ENCODE measurements at places on chromosomes 16 and 17.

DNA sequence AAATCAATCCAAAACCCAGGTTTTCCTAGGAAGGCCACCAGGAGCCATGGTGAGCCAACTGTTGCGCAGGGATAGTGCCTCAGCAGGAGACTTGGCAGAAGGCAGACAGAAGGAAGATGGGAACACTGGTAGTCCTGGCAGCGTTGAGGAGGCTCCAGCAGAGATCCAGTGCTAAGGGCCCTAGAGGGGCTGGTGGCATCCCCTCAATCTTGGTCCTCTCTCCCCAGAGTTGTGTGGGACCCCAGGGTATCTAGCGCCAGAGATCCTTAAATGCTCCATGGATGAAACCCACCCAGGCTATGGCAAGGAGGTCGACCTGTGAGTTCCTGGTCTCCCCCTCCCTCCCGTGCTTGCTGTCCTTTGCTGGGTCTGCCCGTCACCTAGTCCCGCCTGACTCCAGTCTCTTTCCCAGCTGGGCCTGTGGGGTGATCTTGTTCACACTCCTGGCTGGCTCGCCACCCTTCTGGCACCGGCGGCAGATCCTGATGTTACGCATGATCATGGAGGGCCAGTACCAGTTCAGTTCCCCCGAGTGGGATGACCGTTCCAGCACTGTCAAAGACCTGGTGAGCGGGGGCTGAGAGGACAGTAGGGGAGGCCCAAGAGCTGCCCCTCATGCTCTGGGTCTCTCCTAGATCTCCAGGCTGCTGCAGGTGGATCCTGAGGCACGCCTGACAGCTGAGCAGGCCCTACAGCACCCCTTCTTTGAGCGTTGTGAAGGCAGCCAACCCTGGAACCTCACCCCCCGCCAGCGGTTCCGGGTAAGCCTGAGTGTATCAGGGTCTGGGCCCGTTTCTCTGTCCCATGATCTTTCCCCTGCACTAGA is 5.7 kb downstream of the CFAP119 start:
- no peak for DNase-seq

DNA sequence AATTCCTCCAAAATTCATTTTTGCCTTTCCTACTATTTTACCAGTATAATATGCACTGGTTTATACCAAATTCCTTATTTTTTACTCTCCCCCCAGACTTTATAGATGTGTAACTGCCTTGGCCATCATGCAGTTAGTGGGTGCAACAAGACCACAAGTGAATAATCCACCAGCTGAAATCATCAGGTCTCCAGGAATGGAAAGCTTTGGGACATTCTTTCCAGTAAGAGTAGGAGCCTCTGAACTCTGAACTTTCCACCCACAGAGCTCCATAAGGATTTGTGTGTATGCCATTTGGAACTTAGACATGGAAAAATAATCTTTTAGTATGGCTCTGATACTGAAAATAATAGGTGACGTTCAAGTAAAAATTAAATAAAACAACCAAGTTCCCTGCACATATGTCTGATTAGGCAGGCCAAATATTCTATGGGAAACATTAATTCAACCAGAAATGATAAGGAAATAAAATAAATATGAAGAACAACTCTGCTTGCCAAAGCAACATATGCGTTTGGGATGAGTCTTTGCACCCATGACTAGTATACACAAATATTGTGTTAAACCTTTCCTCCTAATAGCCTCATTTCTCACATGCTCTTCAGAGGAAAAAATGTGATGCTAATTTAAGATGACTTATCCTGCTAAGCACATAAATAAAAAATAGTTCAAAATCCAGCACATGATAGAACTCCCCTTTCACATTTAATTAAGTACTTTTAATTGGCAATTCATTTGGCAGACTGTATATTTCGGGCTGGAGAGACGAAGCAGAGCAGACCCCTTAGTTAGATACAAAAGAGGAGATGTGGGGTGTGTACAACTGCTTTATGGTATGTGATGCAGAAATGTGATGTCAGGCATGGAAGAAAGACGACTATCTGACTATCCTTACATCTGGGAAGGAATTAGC is 11.6 kb upstream of the LYRM9 start:
- DNase-seq, result no peak

DNA sequence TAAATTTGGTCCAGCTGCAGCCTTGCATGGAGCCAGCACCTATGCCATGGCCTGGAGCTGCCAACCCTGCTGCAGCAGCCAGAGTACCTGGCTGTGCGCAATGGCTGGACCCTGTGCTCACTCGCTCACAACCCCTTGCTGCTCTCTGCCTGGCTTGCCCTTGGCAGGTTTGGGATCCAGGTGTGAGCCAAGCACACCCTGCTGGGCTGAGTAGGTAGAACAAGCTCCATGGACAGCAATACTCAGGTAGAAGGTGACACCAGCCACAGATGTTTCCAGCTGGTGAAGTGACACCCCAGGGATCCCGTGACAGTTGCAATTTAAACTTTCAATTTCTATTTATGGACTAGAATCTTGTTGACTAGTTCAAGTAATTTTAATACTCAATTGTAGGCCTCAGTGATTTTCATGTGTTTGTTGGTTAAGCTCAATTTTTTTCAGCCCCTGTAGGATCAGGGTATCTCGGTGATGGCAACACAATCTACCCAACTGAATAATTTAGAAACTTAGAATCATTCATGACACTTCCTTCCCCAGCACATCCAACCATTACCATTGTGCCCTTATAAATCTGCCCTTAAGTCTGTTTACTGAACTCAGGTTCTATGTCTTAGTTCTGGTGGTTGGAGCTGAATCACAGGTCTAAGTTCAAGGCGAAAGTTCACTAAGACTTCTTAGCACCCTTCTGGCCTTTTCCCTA is 480.0 kb downstream of the PMP22 start:
- DNase-seq, result no peak

DNA sequence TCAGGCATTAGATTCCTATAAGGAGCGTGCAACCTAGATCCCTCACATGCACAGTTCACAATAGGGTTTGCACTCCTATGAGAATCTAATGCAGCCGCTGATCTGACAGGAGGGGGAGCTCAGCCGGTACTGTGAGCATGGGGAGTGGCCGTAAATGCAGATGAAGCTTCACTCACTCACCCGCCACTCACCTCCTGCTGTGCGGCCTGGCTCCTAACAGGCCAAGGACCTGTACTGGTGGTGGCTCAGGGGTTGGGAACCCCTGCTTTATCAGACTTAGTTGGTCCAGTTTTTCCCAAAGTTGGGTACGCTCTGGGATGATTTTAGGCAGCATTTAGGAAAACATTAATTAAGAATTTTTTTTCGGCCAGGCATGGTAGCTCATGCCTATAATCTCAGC is 103.8 kb downstream of the MARF1 start:
- no peak for DNase-seq

GRCh38 chr17:50771991-50772785 is 4.9 kb upstream of the ANKRD40CL start:
- no peak for DNase-seq

DNA sequence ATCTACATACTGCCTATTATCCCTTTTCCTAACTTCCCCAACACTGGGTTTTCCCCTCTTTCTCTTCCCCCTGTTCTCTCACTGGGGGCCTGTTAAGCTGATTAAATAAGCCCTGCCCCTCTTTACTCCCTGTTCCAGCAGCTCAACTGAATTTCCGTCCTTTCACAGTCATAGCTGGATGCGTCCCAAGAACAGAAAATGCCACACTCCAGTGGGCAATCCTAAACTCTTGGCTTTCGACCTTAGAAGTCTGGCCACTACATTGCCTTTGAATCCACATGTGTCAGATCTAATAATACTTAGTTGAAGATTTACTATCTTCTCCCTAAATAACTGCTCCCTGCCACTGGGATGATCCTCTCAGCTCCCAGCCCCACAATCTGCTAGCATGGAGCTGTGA is 34.5 kb downstream of the KCNJ16 start:
- DNase-seq, result no peak

- no peak for DNase-seq
Observed at GRCh38 chr16:55605754-55606336, 39.4 kb downstream of the CAPNS2 start.

- DNase-seq, result no peak
Observed at GRCh38 chr16:88477631-88478519, 24.8 kb downstream of the ZFPM1 start.

DNA sequence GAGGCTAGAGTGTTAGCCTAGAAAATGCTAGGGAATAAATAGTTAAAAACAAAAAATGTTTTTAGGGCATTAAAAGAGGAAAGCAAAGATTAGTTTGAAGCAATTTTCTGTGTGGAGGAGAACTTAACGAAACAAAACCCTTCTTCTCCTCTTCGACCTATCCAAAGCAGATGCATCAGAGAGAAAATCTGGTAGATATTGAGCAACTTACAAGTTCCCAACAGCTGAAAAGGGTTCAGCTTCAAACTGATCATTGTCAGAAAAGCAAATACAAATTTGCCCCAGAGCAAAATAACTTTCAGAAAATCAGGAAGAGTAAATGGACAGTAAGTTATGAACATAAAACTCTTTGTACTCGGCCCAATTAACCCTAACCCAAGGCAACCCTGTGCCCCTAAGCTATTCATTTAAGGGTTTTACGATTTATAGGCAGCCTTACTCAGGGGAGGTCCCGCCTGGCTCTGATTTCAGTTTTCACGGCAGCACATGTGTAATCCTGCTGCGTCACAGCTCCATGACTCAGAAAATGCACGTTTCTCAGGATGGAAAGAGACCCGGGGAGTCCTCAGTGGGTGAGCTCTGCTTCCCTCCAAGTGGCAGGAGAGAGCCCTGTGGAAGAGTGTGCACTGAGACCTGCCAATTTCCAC is 405.7 kb upstream of the SALL1 start:
- peak; percentile 71 for DNase-seq

DNA sequence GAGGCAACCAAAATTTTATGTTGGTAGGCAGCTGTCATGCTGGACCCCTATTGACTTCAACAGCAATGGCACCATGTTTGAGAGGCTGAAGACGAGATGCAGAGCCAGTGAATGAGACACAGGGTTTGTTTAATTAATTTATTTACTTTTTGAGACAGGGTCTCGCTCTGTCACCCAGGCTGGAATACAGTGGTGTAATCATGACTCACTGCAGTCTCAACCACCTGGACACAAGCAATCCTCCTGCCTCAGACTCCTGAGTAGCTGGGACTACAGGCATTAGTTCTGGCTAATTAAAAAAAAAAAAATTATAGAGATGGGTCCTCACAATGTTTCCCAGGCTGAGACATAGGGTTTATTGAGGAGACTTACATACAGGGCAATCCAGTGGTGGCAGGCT is 36.2 kb upstream of the PPM1D start:
- DNase-seq, result no peak

Measured in kidney epithelial cell (primary cell).